GM12878 (cell line): ENCODE measurements at places on chromosomes 3 and 15. TPM values are rescaled to one million over a fixed set of nuclear protein-coding genes. Genes with fewer than 3 reads are reported as not detected.

- DNase-seq, result no peak
These were observed 45.5 kb downstream of the TMEM39A start for GRCh38 chr3:119417771-119418512.

DNA sequence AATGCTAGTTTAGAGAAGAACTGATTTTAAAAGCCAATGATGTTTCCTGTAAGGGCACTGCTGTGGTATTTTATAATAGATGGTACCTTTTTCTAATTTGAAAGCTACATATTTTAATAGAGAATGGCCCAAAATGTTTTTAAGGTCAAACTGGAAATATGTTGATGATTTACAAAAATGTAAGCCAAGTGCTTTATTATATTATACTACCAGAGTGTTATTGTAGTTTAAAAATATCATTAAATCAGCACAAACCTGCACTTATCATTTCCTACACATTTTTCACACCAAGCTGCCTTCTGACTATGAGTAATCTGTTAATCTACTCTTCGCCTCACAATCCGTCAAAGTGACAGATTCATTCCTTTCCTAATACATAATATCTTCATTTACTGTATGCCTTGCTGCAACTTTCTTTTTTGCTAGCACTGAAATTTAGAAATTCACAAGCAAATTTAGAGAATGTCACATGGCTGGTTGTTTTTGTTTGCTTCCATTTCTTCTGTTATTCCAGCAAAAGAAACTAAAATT, 126.4 kb upstream of the FAM3D start:
- no peak for DNase-seq

DNA sequence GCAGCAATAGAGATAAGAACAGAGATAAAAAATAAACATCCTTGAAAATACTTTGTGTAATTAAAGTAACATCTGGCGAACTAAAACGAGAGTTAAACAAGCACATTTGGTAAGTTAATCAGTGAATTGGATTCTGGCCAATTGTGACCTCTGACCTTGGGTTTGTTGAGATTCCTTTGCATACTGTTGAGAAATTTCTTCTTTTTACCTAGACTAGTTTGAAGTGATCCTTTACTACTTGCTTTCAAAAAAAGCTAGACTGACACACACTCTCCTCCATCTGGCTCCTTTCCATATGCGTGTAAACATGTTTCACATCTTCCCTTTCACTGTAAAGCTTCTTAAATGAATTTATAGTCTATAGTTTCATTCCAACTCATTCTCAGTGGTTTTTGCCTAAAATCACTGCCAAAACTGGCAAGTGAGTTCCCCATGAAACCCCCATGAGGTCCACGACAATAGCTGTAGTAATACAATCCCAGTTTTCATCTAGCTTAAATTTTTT, 17.3 kb upstream of the GBE1 start:
- DNase-seq, result peak; percentile 39

GRCh38 chr3:120831066-120831465, 76.9 kb upstream of the STXBP5L start:
- no peak for DNase-seq

The ST3GAL6 gene
- 36.2 TPM in 2 replicates for total RNA-seq

DNA sequence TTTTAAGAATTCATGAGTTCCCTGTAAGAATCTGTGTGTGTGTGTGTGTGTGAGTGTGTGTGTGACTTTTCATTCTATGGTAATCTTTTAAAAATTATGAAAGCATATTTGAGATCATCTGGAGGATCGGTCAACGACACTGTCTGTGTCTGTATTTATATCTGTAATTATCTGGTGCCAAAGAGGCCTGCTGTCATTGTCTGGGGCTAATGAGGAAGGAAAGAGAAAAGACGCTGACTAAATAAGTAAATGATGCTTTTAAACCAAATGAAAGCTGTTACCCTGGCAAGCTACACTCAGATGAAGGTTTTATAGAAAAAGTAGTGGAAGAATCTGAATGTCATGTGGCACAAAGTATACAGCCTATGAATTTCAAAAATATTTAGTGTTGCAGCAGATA, 439.8 kb downstream of the RBMS3 start:
- no peak for DNase-seq

The LRRIQ4 gene
- 0.15 and 0.21 TPM in 2 replicates for total RNA-seq

GRCh38 chr15:74319596-74320351, 47.7 kb downstream of the CYP11A1 start:
- no peak for DNase-seq

DNA sequence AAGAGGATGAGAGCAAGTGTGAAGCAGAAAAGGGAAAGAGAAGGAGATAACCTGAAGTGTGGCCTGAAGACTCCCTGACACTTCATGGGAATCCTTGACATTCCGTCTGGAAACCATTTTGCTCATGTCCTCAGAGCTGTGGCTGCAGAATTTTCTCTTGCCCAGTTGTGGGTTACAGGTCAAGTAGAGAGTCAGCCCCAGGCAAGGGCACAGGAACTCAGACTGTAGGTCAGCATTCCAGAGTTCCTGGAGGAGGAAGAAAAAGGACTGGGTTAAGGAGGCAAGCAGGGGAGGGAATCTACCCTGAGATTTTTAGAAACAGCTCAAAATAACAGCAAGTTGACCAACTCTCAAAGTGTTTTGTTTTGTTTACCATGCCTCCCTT, 4.1 kb upstream of the THSD4 start:
- no peak for DNase-seq

GRCh38 chr3:152943645-152944044, 108.7 kb downstream of the P2RY1 start:
- no peak for DNase-seq

GRCh38 chr15:80967451-80967850, 22.2 kb downstream of the MESD start:
- no peak for DNase-seq

The HES1 gene
- total RNA-seq, result 4.7 TPM in 2 replicates

GRCh38 chr15:37625576-37625975, 308.9 kb upstream of the TMCO5A start:
- no peak for DNase-seq

DNA sequence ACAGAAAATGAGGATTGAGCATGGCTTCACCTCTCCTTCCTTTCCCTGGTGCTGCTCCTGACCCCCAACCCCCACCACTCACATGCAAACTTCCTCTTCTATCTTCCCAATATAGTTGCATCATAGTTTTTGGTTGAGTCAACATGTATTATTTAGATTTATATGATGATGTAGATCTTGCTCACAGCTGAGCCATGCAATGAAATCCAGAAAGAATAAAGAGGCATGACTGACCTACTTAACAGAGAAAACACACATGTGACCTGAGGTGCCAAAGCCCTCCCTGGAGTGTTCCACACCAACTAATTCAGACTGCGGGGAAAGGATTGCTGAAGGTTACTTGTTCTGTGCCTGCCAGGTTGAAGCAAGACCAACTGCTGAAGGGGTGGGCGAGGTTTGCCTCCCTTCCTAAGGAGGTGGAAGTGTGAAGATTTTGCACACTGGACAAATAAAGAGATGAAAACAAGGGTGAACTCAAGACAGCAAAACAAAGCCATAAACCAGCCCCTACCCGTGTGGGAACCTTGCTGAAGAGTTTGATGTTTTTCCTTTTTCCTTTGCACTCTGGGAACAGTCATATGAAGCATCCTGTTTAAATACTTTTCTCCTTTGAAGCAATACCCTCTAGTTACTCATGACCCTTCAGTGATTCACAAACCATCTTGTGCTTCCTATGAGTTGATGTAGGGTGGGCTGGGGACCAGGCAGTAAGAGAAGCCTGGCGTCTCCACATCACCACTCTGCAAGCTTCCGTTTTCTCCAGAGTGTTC, 155.2 kb upstream of the UBE2E1 start:
- no peak for DNase-seq

GRCh38 chr15:41691471-41691870, 31.3 kb downstream of the MGA start:
- DNase-seq, result no peak

GRCh38 chr3:49937090-49937489, 2.9 kb upstream of the RBM6 start:
- DNase-seq, result no peak

DNA sequence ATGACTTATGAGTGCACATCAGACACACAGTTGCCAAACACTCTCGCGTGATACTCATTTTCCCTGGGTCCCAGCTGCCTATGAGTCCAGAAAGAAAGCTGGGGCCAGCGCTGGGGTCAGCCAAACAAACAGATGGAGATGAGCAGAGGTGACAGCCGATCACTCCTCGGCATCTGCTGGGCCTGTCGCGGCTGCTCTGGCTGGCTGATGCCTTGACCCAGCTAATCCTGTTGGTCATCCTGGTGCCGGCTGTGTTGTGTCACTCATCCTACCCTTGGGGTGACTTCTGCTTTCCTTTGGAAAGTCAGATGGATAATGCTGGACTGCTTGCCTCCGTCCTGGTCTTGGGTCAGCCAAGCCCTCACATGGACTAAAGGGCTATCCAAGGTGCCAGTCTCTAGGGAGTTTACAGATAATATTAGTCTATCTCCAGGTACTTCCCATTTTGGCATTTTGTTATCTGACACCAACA, 105.3 kb upstream of the PDZRN3 start:
- no peak for DNase-seq

The PTPRG gene
- total RNA-seq, result 3.0 and 3.2 TPM in 2 replicates

DNA sequence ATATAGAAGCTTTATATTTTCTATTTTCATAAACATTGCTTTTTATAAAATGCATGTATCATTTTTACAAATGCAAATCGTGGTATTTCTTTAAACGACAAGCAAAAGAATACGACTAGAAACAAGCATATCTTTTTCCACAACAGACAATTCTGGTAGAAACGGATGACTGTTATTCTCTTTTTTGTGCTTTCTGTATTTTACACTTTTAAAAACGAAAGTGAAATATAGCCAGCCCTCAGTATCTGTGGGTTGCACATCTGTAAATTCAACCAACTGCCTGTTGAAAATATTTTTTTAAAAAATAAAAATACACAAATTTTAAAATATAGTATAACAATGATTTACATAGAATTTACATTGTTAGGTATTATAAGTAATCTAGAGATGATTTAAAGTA, 61.3 kb downstream of the PRTG start:
- DNase-seq, result no peak

- DNase-seq, result no peak
These were observed 750 bp downstream of the PODXL2 start for GRCh38 chr3:127629467-127630403.

GRCh38 chr3:176401211-176401610, 796.1 kb downstream of the TBL1XR1 start:
- no peak for DNase-seq

The DLL4 gene
- 0.08 TPM in 1 of 2 replicates, not detected in the other for total RNA-seq

DNA sequence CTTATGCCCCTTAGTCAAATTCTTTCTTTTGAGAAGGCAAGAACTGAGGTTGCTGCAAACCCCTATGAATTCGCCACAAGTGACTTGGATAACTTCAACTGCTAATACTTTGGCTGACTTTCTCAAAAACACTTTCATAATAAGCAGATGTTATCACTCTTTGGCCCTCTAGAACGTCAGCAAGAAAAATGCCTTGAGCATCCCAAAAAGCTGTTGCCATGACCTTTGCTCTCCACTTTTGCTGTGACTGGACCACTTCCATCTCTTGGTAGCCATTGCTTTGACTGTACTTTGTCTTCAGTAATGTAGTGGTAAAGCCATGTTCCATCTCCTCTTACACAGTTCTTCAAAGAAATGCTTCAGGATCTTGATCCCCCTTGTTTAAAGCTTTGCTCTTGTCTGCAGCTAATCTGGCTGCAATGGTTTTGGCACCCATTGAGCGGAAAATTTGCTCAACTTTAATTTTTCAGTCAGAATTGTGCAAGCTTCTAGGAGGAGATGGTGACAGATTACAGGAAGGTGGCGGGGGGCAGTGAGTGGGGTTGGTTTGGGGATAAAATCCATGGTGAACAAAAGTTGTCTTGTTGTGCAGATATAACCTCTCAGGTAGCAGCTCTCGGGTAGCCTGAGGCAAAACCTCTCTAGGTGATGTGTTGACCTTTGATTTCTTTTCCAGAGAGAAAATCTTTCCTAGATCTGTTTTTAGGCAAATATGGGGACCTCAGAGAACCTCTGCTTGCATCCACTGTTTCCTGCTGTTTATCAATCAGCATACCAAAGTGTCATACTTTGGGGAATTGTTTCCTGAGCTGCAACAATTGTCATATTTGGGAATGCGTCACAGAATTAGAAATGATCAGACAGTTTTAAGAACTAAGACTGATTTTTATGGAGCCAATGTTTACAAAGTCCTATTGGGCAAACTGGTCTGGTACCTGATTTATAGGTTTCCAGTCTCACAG, 83.6 kb downstream of the CCR1 start:
- no peak for DNase-seq

GRCh38 chr15:95087253-95087609, 855.9 kb downstream of the MCTP2 start:
- no peak for DNase-seq

DNA sequence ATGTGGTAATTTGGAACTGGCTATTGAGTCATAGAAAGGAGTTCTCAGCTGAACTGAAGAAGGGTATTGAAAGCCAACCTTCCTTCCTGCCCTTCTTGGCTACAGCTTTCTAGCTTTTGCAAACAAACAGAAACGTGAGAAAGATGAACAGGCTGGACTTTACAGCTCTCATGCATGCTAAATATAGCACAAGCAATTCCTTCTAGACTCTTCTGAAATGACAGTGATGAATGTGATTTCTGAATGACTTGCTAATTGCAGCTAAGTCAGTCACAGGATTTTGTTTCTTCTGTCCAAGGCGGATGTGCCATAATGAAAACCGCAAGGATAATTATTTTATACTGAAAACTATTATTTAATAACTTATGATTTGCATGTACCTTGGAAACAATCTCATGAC, 36.3 kb downstream of the BCHE start:
- DNase-seq, result no peak
